ENCODE measurements at places on chromosomes 6 and 20.

DNA sequence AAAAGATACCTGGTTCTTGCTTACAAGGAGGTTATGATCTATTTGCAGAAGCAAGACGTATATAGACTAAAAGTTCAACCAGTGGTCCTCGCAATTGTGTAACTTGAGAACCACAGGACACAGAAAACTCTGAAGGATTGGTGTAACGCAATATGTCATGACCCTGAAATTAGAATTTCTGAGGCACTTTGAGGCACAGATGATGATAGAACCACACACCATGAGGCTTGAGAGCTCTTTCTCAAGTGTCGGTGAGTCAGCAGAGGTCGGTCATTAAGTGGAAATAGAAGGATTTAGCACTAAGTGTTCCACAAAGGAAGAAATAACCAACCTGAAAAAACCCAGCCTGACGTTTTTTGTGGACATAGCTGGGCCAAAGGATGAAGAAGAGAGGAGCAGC, 15.3 kb upstream of the CCN2 start:
- DNase-seq = no peak

DNA sequence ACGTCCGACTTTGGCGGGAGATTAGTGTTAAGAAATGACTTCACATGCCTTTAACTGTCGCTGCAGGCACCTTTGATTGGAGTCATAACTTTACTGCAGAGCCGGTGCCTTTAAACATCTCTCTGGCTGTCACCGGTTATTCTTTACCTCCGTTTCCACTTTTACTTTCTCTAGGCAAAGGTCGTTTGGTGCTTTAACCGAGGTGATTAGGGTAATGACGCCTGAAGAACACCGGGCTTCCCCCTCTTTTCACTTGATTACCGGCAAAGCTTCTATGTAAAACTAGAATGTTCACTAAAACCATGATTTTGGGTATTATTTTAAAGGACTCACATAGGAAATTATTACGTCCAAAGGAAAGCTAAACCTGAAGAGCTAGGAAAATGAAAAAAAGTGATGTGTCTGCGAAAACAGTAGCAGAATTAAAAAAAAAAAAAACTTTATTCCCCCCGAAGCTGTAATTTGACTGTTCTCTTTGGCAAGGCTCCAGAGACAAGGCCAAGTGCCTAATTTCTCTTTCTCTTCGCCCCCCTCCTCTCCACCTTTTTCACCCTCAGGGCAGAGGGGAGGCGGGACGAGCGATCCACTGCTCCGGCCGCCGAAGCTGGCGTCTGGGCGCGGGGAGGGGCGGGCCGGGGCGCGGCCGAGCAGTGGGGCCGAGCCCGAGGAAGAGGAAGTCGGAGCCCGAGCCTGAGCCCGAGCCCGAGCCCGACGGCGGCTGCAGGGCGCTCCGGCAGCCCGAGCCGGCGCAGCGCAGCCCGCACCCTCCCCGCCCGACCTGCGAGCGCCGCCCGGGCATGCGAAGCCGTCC, at the start of gene PLEKHG1:
PLEKHG1 (plus strand) TSS at position 687 of the 811 bp plus-strand sequence. CDS start 133,797 bp downstream, outside the sequence.
- DNase-seq = peak; percentile 53

- no peak for DNase-seq
Observed at GRCh38 chr6:34457742-34458735, 7.8 kb upstream of the PACSIN1 start.

DNA sequence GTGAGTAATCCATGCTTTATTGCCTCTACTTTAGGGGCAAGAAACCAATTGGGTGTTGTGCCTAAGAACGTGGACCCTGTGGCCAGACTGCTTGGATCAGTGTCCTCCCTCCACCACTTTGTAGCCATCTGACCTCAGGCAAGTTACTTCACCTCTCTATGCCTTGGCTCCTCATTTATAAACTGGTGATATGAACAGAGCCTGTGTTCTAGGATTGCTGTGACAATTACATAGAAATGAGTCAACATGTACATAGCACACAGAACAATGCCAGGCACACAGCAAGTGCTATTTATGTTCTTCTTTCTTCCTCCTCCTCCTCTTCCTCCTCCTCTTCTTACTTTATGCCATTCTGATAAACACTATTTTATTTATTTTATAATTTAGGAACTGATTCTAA, 339.4 kb downstream of the CD83 start:
- DNase-seq = no peak

- no peak for DNase-seq
Observed at GRCh38 chr6:168368066-168368820, 48.7 kb upstream of the DACT2 start.

- no peak for DNase-seq
Observed at GRCh38 chr6:91490671-91491301, 903.9 kb upstream of the MAP3K7 start.

DNA sequence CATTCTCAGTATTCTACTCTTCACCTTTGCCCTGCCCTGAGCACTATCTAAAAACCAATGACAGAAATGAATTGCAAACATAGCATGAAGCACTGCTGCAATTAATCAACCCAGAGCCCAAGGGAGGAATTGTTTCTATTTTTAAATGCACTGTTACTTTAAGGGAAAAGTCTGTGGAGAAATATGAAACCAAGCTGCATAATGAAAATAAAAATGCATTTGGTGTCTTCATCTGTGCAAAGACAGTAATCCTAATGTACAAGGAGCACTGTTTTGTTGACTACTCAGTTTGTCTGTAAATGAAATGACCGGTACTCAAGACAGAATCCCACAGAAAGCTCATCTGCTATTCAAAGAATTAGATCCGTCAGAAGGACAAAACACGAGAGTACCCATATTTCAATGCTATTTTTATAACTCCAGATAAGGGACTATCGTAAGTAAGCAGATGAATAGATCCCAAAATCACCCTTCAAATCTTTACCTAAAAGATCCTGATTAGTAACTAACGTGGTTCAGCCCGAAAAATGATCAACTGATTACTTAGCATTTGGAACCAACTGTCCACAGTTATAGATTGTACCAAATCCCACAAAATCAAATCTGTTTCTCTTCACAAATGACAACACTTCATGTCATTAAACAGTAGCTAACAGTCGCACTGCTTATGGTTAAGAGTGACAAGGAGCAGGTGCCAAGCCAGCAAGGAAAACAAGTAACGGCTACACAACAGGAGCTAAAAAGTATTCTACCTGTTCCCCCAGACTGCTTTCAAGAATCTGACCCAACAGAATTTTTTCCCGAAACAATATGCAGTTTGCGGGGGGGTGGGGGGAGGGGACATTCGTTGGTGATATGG, 2.4 kb downstream of the KIF13A start:
- DNase-seq = no peak

GRCh38 chr6:13445005-13445743, 42.2 kb downstream of the GFOD1 start:
- no peak for DNase-seq

- peak; percentile 85 for DNase-seq
Observed at GRCh38 chr20:40689100-40689942, at the start of gene MAFB. Gene MAFB (minus strand): TSS chr20:40689236. CDS start chr20:40688850, 386 bp downstream.

GRCh38 chr20:25699914-25700313, 3.3 kb upstream of the ZNF337 start:
- DNase-seq = no peak

GRCh38 chr6:153023977-153024708, 21.6 kb upstream of the MTRF1L start:
- peak; percentile 41 for DNase-seq

DNA sequence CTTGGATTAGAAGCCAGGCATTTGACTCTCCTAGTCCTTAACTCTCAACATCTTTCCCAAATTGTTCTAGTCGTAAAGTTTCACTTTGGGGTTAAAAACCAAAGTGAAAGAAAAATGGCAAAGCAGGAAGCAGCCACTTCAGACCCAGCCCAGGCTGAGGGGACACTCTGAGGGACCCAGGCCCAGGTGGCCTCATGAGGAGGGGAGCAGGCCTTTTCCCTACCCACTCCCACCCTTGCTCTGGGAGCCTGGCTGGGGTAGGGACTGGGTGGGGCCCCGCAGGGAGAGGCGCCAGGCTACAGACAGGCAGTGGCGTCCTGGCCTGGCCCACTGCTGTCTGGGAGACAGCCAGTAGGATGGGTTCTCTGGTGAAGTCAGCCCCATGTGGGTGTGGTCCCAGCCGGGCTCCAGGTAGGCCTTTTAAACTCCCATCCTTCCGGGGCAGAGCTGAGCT, 68.7 kb upstream of the MYL9 start:
- DNase-seq = no peak

GRCh38 chr6:127341471-127342202, 1.8 kb downstream of the ECHDC1 start:
- no peak for DNase-seq

DNA sequence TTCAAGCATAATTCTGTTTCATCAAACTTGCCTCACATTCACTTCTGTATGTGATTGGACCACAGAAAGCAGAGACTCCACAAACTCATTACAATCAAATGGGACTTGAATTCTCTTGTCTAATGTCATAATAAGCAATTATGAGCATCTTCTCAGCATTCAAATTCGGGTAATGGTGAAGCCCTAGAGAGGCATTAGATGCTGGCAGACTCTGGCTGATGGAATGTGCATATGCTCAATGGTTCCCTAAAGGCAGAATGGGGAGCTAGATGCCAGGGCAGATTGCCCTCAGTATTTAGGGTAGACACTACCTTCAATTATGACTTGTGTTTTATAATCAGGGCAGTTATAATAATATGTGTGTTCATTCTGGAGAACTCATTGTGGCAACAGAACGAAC, 127.9 kb downstream of the HDGFL1 start:
- DNase-seq = no peak
